Sigmoid colon (tissue), 7 donors: ENCODE measurements at places on chromosomes 7 and 10. TPM values are rescaled to one million over a fixed set of nuclear protein-coding genes. Genes with fewer than 3 reads are reported as not detected.
A peak's percentile ranks its signal among the peaks of the same experiment; 100 is the strongest.

- DNase-seq, result no peak
- H3K4me1 ChIP-seq, result no peaks in the 10 kb centered on the region
- H3K36me3 ChIP-seq, result no peaks in the 10 kb centered on the region
- no peaks in the 10 kb centered on the region for H3K27me3 ChIP-seq
- H3K4me3 ChIP-seq, result no peak within 1 kb of the TSS
These were observed at the start of gene ACSL5 for GRCh38 chr10:112373912-112374338. TSS of gene ACSL5 (plus strand) at chr10:112374116. CDS start at chr10:112394947, 20,831 bp downstream.

The VAX1 gene
- total RNA-seq, result not detected

DNA sequence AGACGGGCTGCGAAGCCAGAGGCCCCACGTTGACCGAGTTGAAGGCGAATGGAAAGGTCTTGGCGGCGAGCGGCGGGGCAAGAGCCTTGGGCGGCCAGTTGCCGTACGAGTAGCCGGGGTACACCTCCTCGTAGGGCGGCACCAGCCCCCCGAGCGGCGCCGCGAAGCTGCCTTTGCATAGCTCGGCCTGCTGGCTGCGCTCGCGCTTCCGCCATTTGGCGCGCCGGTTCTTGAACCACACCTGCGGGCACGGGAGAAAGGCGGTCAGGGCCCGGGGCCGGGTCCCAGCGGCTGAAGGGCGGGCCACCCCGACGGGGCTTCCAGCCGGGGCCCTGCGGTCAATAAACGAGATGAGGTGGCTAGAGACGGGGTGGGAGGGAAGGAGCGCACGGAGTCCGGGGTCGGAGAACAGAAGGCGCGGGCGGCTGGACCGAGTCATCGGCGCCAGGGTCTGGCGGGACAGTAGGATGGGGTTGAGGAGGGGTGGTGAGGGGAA is 4.8 kb downstream of the ELOVL3 start:
- H3K36me3 ChIP-seq, result no peaks in the 10 kb centered on the region
- H3K27ac ChIP-seq, result no peak overlapping the region
- peaks cover 32% of the 10 kb centered on the region for H3K4me1 ChIP-seq
- peak overlapping the region; percentile 49 for H3K4me3 ChIP-seq

GRCh38 chr7:45146531-45147379 is 10.8 kb upstream of the RAMP3 start:
- no peak overlapping the region for H3K27ac ChIP-seq
- H3K4me1 ChIP-seq, result no peaks in the 10 kb centered on the region
- no peaks in the 10 kb centered on the region for H3K36me3 ChIP-seq
- peak; percentile 64 for DNase-seq

The PTF1A gene
- not detected for total RNA-seq

The SLC18A2 gene
- total RNA-seq, result 0.55 TPM

The C10orf62 gene
- not detected for total RNA-seq

The TCAF2 gene
- total RNA-seq, result 0.82 TPM

DNA sequence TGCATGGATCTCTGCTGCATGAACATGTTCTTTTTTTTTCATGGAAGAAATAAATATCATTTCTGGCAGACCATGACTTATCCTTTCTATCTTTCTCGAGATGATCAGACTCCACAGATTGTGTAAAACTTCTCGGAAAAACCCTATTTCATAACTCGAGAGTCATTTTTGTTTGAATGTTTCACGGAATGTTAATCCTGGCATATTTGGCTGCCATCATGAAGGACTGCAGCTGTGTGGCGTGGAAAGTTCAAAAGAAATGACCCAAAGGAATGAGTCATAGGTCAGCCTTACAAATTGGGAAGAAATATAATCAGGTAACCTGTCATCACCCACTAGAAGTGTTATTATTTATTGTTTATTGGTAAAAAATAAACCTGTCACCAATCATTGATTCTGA is 566.8 kb downstream of the SDK1 start:
- no peak overlapping the region for H3K4me3 ChIP-seq
- peak overlapping the region; percentile 14 for H3K27ac ChIP-seq
- no peaks in the 10 kb centered on the region for H3K36me3 ChIP-seq
- no peak for DNase-seq

DNA sequence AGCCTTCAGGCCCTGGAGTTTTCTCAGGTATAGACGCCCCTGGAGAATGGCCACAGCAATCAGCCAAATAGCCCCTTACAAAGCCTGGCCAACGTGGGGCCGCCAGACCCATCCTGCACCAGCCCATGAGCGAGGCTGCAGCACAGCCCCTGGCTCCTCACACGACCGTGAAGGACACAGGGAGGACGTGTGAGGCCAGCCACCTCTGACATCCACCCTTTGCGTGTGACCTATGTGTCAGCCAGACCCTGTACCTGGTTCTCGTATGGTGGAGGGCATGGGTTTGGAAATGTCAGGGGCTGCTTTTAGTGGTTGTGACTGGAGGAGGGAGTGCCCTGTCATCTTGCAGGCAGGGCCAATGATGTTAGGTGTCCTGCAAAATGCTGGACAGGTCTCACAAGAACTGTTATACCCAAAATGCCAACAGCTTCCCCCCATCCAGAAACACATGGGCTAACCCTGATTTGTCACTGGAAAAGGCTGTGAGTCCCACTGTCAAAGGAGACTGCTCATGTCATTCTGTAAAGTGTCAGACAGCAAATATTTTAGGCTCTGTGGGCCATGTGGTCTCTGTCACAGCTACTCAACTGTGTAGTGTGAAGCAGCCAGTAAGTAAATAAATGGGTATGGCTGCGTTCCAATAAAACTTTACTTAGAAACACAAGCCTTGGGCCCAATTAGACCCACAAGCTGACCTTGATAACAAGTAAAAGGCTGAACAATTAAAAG is 30.0 kb downstream of the NOD1 start:
- no peak overlapping the region for H3K4me3 ChIP-seq
- H3K4me1 ChIP-seq, result no peaks in the 10 kb centered on the region
- peaks cover 47% of the 10 kb centered on the region for H3K36me3 ChIP-seq
- H3K27ac ChIP-seq, result no peak overlapping the region
- H3K27me3 ChIP-seq, result no peaks in the 10 kb centered on the region
- no peak for DNase-seq

- H3K4me3 ChIP-seq, result no peak overlapping the region
- no peak for DNase-seq
- H3K27me3 ChIP-seq, result peaks cover 4% of the 10 kb centered on the region
- no peaks in the 10 kb centered on the region for H3K4me1 ChIP-seq
- no peak overlapping the region for H3K27ac ChIP-seq
These were observed 33.1 kb upstream of the NEUROD6 start for GRCh38 chr7:31373337-31374289.

The PRRT4 gene
- total RNA-seq, result 0.82 TPM

DNA sequence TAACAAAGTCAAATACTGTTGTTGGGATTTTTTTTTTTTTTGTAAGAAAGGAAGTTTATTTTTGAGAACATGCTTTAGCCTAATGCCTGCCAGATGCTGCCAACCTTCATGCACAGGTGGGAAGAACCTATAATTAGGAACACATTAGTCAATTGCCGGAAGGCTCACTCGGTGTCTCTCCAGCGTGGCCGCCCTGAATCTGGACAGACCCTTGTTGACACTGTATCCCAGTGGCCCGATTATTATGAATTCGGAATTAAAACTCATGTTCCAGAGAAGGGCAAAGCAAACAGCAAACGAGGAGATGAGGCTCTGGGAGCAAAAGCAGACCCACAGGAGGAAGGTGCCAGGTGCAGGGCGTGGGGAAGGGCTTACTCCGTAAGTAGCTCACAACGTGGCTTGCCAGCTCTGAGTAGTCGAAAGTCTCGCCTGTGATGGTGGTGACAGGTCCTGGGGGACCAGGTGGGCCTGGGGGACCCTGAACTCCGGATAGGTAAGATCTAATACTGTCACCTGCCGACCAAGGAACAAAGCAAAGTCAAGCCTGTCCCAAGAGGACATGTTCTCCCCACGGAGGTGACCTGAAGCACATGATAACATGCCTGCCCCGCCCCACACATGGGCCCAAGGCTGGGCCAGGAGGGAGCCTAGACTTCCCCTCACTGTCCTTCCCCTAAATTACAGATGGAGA is 48.3 kb downstream of the COL17A1 start:
- H3K4me1 ChIP-seq, result no peaks in the 10 kb centered on the region
- H3K27ac ChIP-seq, result no peak overlapping the region
- H3K4me3 ChIP-seq, result no peak overlapping the region
- H3K36me3 ChIP-seq, result peaks cover 4% of the 10 kb centered on the region
- no peak for DNase-seq

The POU6F2 gene
- not detected for total RNA-seq

DNA sequence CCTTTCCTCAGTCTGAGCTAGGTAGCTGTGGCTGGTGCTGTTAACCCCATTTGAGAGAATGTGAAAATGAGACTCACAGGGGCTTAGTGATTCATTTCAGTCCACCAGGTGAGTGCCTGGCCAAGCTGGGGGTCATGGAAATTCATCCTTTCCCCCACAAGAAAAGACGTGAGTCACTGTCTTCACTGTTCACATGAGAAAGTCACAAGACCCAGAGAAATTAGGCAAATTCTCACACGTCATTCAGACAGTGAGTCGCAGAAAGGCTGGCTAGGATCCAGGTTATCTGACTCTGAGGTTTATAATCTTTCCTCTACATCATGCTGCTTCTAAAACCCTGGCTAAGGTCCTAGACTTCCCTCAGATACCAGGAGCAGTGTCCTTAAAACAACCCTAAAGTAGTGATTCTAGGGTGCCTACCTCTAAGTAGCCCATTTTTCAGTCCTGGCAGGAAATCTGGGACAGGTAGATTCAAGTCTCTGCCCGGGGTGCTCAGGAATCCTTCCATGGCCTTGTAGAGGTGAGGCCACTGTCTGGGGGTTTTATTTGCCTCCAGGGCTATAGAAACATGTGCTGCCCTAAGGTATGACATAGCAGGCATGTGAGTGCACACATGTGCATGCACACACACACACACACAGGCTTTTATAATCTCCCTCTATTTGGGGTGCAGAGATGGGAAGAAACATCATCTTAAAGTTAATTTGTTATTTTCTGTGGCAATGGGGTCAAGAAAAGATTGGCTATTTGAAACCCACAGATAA is 427.9 kb upstream of the CELF2 start:
- no peaks in the 10 kb centered on the region for H3K36me3 ChIP-seq
- no peak overlapping the region for H3K4me3 ChIP-seq
- no peak overlapping the region for H3K27ac ChIP-seq
- H3K27me3 ChIP-seq, result no peaks in the 10 kb centered on the region

DNA sequence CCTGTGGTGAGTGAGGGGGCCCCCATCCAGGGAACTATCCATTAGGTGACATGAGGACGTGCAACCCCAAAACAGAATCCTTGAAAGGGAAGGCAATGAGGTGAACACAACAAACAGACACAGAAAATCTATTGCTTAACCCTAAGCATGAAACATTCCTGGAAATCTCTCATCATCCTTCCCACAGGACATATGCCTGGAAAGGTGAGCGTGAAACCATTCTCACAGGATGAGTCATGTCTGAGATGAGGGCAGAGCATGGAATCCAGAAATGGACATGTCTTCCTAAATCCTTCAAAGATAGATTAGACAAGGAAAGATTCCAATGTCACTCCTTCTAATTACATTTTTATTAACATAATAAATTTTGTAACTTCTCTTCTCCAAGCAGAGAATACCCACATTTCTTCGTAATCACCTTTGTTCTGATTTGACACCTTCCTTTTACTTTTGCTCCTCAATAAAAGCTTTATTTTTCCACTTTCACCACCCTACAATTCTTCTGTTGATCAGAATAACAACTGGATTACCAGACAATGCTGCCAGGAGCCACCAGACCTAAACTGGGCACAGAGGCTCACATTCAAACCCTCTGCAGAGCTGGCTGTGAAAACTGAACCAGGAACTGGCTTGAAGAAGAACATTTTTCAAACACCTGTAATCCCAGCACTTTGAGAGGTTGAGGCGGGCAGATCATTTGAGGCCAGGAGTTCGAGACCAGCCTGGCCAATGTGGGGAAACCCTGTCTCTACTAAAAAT is 67.2 kb downstream of the COBL start:
- H3K36me3 ChIP-seq, result no peaks in the 10 kb centered on the region
- no peak overlapping the region for H3K4me3 ChIP-seq
- H3K27me3 ChIP-seq, result no peaks in the 10 kb centered on the region
- DNase-seq, result no peak
- no peak overlapping the region for H3K27ac ChIP-seq

- no peak within 1 kb of the TSS for H3K4me3 ChIP-seq
- no peak within 1 kb of the TSS for H3K27ac ChIP-seq
- H3K36me3 ChIP-seq, result no peaks in the 10 kb centered on the region
These were observed at the start of gene SSC4D for GRCh38 chr7:76409537-76409936. TSS of gene SSC4D (minus strand) at chr7:76409697. CDS start at chr7:76404439, 5,258 bp downstream.

GRCh38 chr10:68231817-68232251 is at the start of gene ATOH7:
TSS of gene ATOH7 (minus strand) at chr10:68232113. CDS start at chr10:68231677, 436 bp downstream.
- peak within 1 kb of the TSS; percentile 93 for H3K27ac ChIP-seq
- H3K27me3 ChIP-seq, result no peaks in the 10 kb centered on the region
- DNase-seq, result no peak
- H3K4me3 ChIP-seq, result peak within 1 kb of the TSS; percentile 61
- H3K36me3 ChIP-seq, result no peaks in the 10 kb centered on the region

- no peaks in the 10 kb centered on the region for H3K27me3 ChIP-seq
- H3K36me3 ChIP-seq, result no peaks in the 10 kb centered on the region
These were observed 47.7 kb downstream of the HABP2 start for GRCh38 chr10:113600569-113600968.

The KBTBD2 gene
- 36.5 TPM for total RNA-seq

GRCh38 chr10:6144406-6145165 is 55.8 kb downstream of the RBM17 start:
- no peaks in the 10 kb centered on the region for H3K36me3 ChIP-seq
- peak overlapping the region; percentile 84 for H3K27ac ChIP-seq
- peak overlapping the region; percentile 93 for H3K4me3 ChIP-seq
- H3K27me3 ChIP-seq, result no peaks in the 10 kb centered on the region
